ENCODE measurements at places on chromosomes 5 and 9. TPM values are rescaled to one million over a fixed set of nuclear protein-coding genes. Genes with fewer than 3 reads are reported as not detected.

Gene IFNA14
- not detected for total RNA-seq

GRCh38 chr9:134136996-134137299, 1.1 kb downstream of the WDR5 start:
- DNase-seq, result no peak

- DNase-seq, result no peak
Measured at GRCh38 chr5:59831326-59832010, 62.1 kb downstream of the PDE4D start.

Gene IL4
- total RNA-seq, result not detected

Gene PTGS1
- 37.3 TPM for total RNA-seq

Gene KIAA1958
- total RNA-seq, result 3.6 TPM

DNA sequence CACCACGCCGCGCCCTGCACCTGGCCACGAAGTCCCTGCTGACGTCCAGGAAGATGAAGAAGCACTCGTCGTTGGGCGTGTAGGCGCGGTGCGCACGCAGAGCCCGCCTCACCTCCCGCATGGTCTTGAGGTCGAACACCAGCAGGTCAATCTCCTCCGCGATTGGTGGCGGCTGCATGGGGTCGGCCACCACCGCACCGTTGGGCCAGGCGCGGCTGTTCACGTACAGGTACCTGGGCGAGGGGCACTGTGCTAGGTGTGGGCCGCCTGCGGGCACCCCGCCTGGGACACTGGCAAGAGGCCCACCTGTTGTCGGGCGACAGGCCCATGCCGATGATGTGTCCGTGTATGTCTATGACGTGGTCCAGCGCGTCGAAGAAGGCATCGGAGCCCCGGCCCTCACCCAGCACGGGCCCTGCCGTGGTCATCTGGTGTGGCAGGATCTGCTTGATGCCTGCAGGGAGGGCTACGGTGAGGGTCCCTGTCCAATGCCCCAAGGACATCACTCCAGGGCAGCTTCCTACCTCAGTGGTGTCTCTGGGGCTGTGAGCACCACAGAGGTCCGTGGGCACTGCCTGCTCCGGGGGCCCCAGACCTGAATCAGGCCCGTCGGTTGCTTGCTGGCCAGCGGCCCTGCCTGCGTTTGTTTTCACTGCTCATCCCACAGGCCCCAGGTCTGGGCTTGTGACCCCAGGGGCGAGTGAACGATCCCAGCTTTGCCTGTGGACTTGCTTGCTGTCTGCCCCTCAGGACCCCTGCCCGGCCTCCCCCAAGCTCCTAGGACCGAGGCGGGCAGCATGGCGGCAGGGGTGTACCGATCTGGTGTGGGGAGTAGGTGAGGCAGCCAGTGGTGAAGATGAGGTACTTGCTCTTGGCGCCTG, 3.1 kb downstream of the FBXW5 start:
- DNase-seq, result peak; percentile 27

- no peak for DNase-seq
Measured at GRCh38 chr9:114003351-114003750, 74.7 kb downstream of the AMBP start.

DNA sequence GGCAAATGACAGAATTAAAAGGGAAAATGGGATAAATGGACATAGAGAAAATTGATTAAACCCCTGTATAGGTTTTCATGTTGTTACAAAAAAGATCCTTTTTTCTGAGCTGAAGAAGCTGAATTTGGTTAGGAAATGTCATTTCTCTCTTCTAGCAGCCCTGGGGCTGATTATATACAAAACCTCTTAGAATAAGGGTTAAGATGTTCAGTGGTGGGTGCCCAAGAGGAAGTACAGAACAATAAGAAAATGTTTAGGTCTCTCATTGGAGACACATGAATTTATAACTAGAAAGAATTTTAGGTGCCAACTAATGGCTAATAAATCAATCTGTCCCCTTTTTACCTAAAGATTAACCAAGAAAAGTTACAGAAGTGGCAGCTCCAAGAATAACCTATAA, 14.2 kb downstream of the ABHD17B start:
- no peak for DNase-seq

DNA sequence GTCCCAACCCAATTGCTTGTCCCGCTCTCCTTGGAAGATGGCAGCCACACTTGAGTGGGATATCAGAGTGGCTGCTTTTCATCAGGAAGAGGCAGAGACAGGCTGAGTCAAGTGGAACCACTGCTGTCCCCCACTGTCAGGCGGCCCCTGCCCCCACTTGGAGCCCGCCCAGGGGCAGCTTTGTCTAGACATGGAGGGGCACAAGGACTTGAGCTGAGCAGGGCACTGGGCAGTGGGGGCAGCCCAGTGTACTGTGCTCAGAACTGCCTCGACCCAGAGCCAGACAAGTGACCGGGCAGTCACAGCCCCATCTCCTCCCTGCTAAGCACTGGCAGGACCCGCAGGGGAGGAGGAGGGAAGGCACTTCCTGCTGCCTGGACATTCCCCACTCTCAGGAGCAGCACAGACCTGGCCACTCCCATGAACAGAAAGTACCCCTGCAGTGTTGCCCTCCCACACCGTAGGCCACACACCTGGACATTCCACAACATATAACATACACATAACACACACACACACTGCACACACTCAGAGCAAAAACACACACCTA, 91.0 kb downstream of the MRPL36 start:
- DNase-seq, result no peak

- no peak for DNase-seq
Measured at GRCh38 chr5:102875721-102876123, 120.6 kb downstream of the PAM start.

Gene CDX1
- total RNA-seq, result not detected

DNA sequence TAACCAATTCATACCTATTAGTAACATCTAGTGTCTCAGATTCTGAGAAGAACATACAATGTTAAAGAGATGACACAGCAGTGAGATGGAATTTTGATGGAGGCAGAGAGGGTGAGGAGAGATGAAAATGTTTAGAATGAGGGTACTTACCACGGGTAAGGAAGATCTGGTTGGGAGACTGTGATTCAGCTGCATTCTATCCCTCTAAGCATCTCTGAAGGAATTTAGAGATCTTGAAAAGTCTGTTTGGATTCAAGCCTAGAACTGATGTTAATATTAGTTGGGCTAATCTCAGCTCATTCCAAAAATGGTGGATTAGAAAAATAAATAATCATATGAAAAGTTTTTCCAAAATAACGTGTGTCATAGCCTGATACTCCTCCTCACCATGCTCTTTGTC, 191.5 kb upstream of the CLINT1 start:
- DNase-seq, result no peak

Gene CACNA1B
- total RNA-seq, result 0.39 TPM

DNA sequence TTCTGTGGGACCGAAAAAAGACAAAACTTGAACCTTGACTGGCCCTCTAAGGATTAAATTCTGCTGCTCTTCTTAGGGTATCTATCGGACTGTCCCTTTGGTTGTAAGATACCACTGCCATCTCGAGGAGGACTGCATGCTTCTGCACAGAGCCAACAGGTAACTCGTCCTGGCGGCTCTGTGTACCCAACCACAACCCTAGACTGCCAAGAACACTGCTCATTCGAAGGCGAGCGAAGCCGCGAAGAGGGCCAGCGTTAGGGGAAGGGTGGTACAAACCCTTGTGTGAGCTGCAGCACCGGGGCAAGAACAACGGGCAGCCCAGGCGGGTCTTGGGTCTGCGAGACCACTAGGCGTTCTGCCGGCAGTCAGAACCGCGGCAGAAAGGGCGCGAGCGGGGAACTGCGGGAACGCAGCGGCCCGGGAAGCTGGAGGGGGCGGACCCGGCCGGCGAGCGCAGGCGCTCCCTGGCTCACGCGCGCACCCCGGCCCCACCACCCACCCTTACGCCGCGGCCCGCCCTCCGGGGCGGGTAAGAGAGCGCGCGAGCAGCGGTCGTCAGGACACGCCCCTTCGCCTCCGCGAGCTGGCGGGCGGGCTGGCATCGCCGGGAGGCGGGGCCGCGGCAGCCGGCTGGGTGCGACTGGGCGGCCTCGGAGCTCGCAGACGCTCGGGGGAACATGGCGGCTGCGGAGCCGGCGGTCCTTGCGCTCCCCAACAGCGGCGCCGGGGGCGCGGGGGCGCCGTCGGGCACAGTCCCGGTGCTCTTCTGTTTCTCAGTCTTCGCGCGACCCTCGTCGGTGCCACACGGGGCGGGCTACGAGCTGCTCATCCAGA, at the start of gene ISOC1:
Gene ISOC1 (plus strand): TSS at position 663 of the 837 bp plus-strand sequence. CDS start 18 bp downstream, at position 681.
- peak; percentile 94 for DNase-seq

Gene INSYN2B
- 0.29 TPM for total RNA-seq

DNA sequence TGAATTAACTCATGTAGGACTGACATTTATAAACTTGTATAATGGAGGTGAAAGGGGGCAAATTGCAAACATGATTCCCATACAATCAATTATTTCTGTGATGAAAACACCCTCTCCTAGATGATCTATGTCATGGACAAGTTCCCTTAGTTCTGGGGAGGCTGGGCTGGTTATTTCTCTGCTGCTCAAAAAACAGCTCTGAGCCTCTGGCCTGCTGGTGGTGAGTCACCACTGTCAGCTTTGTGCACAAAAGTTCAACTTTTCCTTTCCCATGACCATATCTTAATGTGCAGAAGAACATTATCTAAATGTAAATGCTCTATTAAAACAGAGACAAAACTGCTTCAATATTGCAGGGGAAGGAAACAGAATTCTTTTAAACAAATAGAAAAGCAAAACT, 85.0 kb downstream of the HMHB1 start:
- no peak for DNase-seq

Gene SAPCD2
- 0.39 TPM for total RNA-seq

Gene NME5
- total RNA-seq, result 1.9 TPM

DNA sequence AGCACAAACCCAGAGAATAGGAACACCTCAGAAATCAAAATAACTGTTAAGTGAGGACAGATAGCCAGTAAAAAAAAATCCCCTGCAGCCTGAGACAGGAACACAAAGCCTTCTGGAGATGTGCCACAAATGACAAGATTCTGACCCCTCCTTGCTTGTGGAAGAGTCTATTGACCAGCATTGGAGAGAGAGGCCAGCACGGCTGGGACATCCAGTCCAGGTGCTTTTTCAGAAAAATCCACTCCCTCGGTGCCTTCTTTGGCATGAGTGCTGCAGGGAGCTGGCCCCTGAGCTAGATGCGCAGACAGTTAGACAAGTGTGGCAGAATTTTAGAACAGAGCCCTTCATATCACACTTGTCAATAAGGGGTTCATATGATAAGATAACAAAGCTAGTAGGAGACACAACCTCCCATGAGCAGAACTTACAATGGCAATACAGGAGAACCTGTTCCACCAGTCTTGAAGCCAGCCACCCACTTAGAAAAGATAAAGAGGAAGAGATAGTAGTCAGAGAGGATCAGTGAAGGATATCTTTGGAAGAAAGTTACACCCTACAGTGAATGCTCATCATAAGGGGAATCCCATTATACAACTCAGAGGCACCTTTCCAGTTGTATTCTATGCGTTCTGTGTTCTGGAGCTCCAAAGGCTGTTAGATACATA, 298.4 kb downstream of the TLE1 start:
- DNase-seq, result no peak

DNA sequence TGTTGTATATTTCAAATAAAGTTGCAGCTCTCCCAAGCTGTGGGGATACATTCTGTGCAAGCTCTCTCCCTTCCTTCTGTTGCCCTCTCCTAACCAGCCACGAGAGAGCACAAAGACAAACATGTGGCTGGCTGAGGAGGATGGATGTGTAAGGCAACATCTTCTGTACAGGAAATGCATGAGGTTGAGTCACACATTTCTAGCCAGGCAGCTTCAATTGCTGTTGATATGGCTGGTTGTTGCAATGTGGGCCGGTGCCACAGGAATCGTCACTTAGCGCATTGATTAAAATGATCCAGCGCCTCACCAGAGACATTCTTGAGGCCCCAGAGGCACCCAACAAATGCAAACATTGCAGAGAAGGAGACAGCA, 207.1 kb downstream of the ICE1 start:
- DNase-seq, result no peak
